ENCODE measurements at places on chromosomes 12 and 14.

- DNase-seq, result no peak
Measured at GRCh38 chr12:21528953-21529352, 2.9 kb downstream of the SPX start.

DNA sequence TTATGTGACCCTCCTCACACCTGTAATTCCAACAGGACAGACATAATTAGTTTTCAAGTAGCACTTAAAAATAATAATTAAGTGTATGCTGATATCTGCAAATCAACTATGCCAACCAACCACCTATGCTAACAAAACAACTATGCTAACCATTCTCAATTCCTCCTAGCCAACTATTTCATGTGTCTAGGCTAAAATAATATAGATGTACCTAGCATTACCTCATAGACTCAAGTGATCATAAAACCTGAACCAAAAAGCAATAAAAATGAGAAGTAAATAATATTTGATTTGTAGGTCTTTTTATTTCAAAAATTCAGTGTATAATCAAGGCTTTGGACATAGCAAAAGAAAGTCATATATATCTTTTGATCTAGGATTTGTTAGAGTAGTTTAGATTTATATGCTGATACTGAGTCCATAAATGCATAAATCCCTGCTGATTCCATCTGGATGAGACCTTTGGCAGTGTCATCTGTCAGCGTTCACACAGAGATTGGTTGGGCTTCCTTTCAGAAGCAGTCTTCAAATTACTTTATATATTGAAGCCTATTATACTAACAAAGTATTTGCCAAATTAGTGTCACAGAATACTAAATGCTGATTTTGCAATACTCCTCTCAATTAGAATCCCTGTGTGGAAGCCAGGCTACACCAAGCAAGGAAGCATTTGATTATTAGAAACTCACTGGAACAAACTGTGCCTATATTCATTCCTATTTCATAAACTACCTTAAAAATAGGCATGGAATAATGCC is 101.4 kb upstream of the PPM1H start:
- DNase-seq, result no peak

DNA sequence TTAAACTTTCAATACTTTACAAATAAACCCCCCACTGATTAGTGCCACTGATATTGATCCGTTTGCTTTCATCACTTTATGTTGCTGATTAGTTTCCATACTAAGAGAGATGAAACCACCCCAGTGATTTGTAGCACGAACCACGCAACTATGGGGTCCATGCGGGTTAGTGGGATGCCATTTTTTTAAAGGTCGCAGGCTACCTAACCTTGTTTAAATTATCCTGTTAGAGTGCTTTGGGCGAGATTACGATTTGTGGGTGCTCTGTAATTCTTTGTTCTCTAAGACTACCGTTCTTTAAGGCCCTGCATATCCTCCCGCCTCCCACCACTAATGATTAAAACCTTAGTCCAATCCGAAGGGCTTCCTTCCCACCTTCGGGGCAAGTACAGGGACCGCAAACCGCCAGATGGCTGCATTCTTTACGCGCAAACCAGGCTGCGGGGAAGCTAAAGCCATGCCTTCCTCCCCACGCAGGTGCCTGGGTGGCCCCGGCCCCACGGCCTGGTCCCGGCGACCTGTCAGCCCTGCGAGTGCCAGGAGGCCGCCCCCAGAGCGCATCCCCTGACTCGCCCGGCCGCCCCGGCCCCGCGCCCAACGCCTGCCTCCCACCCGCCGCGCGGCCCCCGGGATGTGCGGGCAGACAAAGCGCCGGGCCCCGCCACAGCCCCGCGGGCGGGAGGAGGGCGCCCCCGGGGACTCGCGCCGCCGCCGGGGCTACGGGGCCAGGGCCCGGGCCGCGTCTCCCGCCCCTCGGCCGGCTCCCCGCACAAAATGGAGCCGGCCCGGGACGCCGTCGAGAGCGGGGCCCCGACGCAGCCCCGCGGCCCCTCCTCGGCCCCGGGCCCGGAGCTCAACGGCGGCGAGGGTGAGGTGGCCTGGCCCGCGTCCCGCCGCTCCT is 759 bp downstream of the NFYB start:
- DNase-seq, result peak; percentile 71

GRCh38 chr14:36226164-36226563 is 49.6 kb upstream of the PTCSC3 start:
- DNase-seq, result no peak

DNA sequence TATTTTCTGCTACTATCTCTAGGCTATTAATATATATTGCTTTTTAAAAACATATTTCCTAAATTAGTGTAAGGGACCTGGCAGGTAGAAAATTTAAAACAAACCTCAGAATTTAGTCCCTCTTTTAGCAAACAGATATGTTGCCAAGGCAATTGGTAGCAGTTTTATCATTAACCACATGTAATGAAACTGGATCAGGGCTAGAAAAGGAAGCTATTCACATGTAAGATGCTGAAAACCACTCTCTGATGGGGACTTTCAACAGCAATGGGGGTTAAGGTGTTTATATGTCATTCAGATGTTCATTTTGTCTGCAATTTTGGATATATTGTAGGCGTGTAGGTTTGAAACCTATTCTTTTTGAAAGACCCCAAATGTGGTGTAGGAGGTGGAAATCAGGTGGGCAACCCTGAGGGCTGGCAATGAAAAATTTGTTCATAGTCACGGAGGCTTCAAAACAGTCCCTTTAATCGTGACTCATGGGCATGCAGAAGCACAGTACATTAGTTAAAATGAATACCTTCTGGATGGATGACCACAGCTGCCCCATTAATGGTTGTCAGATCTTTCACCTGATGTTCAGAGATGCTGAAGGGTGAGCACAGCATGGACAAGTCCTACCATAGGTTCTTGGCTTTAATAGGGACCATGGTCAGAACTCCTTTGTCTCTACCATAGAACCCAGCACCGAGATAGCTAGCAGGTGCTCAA is 5.9 kb upstream of the PKP2 start:
- DNase-seq, result no peak

GRCh38 chr12:82383930-82384552 is 25.7 kb downstream of the METTL25 start:
- DNase-seq, result no peak

DNA sequence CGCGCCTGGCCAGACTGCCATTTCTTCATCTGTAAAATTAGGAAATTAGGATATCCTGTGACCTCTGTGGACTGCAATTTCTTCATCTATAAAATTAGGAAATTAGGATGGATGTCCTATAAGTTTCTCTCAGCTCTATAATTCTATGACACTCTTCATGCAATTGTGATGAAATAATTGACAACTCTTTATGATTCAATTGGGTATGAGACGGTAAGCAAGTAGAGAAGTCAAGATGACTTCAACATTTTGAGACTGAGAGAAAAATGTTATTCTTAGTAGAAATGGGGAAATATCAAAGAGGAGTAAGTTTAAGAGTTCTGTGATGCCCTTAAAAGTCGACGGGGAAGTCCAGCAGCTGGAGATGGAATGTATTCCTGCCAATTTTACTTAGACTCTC is 12.0 kb downstream of the KIAA0586 start:
- no peak for DNase-seq

DNA sequence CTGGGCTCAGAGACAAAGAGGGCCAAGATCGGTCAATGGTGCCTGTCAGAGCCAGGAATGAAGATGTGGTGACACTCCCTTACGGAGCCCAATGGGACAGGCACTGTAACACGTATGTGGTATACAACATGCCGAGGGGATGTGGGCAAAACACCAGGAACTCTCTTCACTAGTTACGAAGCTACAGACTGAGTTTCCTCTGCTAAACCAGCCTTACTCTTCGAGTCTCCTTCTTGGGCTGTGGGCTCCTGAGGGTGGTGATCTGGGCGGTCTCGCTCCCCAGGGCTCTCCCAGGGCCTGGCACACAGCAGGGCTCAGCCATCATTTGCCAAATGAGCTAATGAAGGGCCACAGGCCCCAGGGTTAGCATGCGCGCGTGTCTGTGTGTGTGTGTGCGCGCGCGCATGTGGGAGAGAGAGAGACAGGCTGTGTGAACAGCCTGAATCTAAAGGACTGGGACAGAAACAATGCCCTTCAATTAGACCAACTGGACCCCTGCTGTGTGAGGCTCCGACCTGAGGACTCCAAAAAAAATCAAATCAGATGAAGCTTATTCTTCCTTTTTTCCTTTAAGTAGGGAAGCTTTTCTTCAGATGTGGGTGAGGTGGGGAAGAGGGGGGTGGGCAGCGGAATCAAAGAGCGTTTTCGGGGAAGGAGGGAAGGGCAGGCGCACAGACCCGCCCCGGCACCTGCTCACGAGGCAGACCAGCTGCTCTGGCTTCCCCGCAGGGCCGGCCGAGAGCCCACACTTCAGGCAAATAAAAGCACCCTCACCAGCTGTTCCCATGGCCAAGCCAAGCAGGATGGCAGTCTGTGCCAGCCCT is 42.5 kb downstream of the CCDC88C start:
- peak; percentile 76 for DNase-seq

DNA sequence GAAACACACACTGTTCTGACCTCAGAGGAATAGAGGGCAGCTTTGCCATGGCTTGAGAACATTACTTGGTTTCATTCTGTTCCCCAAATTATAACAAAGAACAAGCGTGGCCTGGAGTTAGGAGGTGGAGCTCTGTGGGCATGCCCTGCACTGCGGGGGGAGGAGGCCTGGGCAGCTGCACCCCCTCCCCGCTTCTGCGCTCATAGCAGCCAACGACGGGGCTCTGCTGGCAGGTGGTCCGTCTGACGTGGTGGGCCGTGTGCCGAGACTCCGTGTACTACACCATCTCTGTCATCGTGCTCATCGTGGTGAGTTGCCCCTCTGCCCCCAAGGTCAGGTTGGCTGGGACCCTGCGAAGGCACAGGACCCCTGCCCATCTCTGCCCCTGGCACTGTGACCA is 70.4 kb upstream of the RIN3 start:
- no peak for DNase-seq

DNA sequence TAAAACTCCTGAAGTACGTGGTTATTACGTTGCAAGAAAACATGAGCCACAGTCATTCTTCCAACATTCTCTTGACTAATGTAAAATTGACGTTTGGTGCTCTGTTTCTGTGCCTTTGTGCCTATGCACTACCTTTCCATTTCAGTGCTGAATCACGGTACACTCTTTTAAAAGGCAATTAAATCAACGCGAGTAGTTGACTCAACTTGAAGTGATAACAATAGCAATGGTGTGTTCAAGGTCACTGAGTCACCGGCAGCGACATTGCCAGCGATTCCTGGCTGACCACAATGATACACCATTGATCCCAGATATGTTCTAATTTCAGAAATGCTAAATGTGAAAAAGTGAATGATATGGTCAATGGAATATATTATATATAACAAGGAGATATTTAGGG is 17.8 kb downstream of the AK7 start:
- DNase-seq, result no peak

DNA sequence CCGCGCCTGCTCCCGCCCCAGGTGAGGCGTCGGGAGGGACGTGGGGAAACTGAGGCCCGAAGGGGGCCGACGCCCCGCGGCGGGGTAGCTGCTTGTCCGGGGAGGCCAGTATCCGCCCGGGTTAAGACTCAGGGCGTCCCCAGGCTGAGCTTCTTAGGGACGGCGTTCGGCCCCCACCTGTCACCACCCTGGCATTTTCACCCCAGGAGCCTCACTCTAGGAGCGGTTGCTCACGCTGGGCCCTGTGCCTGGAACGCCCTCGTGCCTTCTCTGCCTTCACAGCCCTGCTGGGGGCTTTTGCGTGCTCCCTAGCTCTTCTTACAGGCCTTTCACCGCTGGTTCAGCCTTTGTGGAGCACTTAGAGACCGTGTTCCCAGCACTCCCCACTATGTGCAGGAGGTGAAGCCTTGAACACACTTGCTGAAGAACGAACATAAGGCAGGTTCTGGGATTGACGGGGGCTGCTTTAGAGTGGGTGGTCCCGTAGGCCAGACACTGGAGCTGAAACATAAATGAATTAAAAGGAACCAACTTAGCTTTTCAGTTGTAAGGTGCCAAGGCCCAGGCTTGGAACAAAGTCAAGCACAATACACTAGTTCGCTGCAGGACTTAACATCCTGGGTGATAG is 601 bp downstream of the ZNF839 start:
- peak; percentile 49 for DNase-seq

- DNase-seq, result no peak
Measured at GRCh38 chr14:104362761-104363605, 216.6 kb upstream of the C14orf180 start.

DNA sequence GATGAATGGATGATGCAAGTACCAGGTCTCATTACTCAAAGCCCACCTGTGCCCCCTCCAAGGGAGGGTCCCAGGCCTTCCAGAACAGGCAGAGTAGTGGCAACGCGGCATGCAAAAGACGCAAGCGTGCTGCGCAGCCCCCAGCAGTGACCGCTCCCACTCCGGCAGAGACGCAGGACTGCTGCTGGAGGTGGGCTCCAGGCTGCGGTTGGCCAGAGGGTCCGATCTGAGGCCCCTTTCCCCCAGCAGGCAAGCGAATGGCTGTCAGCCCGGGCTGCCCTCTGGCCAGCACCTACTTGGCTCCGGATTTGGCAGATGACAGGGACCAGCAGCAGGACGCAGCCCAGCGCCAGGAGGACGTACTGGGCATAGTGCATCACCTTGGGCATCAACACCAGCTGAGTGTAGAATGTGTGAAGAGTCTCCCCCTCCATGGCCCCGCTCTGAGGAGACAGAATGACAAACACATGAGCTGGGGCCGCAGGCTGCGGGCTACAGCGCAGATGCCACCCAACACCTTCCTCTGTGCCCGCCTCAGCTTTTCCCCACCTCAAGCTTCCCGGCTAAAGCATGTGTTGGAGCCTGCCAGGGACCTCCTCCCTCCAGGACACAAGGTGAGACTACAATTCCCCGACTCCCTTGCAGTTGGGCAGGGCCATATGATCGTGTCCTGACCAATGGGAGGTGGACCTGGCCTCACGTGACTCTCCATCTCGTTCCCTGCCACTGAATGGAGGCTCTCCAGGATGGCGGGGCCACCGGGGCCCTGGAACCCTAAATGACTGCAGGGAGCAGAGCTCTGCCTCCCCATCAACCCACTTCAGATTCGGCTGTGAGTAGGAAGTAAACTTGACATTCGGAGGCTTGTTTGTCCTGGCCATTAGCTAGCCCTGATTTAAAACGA is 77.4 kb downstream of the SCARB1 start:
- DNase-seq, result peak; percentile 82

DNA sequence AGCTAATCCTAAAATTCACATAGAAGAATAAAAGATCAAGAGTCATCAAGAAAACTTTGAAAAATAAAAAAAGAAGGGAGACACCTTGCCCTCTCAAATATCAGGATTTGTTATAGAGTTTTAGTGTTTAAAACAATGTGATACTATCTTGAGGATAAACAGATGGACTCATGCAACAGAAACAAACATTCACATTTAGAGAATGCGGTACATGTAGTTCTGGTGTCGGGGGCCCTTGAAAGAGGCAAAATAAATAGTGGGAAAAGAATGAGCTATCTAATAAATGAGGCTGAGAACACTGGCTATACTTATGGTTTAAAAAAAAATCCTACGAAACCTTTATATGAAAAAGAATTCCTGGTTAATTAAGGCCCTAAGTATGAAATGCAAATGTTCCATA is 127.7 kb downstream of the LLPH start:
- DNase-seq, result no peak

- no peak for DNase-seq
Measured at GRCh38 chr14:95102680-95103044, 54.7 kb downstream of the DICER1 start.

DNA sequence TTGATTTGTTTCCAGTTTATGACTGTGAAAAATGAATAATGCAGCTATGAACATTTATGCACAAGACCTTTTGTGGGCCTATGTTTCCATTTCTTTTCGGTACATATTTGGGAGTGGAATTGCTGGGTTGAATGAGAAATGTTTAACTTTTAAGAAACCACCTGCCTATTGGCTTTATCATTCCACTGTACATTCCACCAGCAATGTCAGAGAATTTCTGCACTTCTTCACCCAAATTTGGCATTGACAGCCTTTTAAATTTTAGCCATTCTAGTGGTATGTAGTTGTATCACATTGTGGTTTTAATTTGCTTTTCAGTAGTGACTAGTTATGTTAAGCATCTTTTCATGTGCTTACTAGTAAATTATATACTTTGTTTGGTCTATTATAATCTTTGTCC is 317.0 kb upstream of the TMTC1 start:
- no peak for DNase-seq

Data from ELF-1 (cell line).